ENCODE measurements at places on chromosomes 11 and 22. TPM values are rescaled to one million over a fixed set of nuclear protein-coding genes. Genes with fewer than 3 reads are reported as not detected.

GRCh38 chr22:44941207-44941606 is 68.6 kb downstream of the PHF21B start:
- H3K4me1 ChIP-seq, result no peaks in the 10 kb centered on the region
- no peaks in the 10 kb centered on the region for H3K36me3 ChIP-seq
- no peak for ATAC-seq
- no peak overlapping the region for H3K27ac ChIP-seq

DNA sequence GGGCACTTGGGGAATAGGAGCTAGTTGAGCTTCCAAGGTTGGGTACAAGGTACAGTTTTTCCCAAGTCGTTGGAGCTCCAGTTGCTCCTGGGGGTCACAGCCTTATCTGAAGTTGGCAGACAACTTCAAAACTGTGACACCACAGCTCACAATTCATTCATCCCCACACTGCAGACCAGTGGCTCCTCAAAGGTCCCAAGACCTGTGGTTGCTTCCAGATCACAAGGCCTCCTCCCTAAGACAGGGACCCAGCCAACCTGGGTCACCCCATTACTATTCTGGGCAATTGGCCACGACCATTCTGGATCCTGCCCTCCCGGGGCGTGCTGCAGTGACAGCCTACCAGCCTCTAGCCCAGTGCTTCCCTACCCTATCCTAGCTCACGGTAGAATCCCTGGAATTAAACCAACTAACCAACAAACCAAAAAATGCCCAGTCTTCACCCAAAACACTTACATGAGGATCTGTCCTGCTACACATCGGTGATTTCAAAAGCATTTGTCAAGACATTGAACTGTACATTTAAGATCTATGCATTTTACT is 862 bp upstream of the PDXP start:
- peaks cover 62% of the 10 kb centered on the region for H3K36me3 ChIP-seq
- no peak for ATAC-seq
- peaks cover 31% of the 10 kb centered on the region for H3K4me1 ChIP-seq
- H3K4me3 ChIP-seq, result peak overlapping the region; percentile 93
- no peaks in the 10 kb centered on the region for H3K27me3 ChIP-seq

DNA sequence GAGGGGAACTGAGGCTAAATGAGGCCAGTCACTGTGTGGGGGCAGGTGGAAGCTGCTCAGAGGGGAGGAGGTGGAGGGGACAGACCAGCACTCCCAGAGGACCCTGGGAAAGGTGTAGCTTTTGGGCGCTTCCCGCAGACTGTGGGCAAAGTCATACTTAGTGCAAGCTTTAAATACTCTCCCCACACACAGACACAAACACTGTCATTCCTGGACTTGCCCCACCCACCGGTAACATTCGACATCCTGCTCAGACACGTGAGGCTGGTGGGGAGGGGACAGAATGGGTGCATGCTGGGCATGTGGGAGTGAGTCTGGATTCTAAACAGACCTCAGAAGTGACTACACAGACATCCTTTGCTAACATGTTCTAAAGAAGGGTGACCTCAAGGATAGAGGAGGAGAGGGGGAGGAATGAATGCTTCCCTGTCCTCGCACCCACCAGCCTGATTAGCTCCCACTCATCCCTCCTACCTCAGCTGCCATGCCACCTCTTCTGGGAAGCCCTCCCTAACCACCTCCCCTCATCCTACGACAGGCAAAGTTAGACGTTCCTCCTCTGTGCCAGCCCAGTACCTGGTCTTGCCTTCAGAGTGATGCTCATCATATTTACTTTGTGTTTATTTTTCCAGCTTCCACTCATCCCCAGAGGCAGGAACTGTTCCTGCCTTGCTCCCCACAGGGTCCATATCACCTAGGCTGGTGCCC is 22.2 kb downstream of the TSKU start:
- peak overlapping the region; percentile 7 for H3K27ac ChIP-seq
- peaks cover 16% of the 10 kb centered on the region for H3K27me3 ChIP-seq
- H3K4me1 ChIP-seq, result peaks cover 24% of the 10 kb centered on the region
- peak; percentile 67 for ATAC-seq

Gene NECTIN1
- 0.78 TPM for total RNA-seq

All from activated T-helper 17 cell treated with anti-CD3 and anti-CD28 coated beads, Interleukin-2, amount 50 U/mL, for 72 hours (primary cell).